Stimulated activated CD8-positive, alpha-beta memory T cell treated with anti-CD3 and anti-CD28 coated beads, Interleukin-15, amount 100 ng/mL, for 24 hours (primary cell): ENCODE measurements at places on chromosomes 1 and 21.

- DNase-seq: no peak
These were observed 13.4 kb upstream of the SKI start for GRCh38 chr1:2214541-2215241.

- no peak for DNase-seq
These were observed 1.6 kb downstream of the HIVEP3 start for GRCh38 chr1:41917076-41917475.

GRCh38 chr1:210587566-210587965, 258.9 kb downstream of the HHAT start:
- DNase-seq: no peak

DNA sequence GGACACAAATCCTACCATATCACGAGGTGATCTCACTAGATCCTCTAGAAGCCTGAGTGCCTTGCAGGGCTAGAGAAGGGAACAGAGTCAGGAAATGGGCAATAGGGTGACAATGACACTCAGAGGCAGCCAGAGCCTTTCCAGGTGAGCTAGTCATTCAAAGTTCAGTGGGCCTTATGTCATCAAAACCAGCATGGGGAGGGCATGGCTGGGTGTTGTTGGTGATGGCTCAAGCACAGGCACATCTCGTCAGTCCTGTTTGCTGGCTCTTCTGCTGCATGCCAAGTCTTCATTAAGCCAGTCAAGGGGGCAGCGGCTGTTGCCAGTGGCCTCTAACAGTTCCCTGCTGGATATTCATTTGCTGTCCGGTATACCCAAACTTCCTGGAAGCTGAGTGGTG, 99.6 kb upstream of the USP24 start:
- no peak for DNase-seq
